ENCODE measurements at places on chromosomes 6 and 20. TPM values are rescaled to one million over a fixed set of nuclear protein-coding genes. Genes with fewer than 3 reads are reported as not detected.

STMND1 gene
- total RNA-seq: not detected

HLA-DQA2 gene
- total RNA-seq: not detected

COL21A1 gene
- total RNA-seq: 28.5 TPM

RAB44 gene
- not detected for total RNA-seq

CGA gene
- total RNA-seq: not detected

MLN gene
- total RNA-seq: not detected

EIF2S2 gene
- total RNA-seq: 85.1 TPM

KCNK17 gene
- not detected for total RNA-seq

HDGFL1 gene
- total RNA-seq: not detected

TMC2 gene
- total RNA-seq: not detected

RAE1 gene
- 25.2 TPM for total RNA-seq

COL9A3 gene
- total RNA-seq: 0.26 TPM

BMP2 gene
- total RNA-seq: 8.8 TPM

SNAI1 gene
- 0.68 TPM for total RNA-seq

ALDH8A1 gene
- total RNA-seq: 0.92 TPM

Data from aortic smooth muscle cell (primary cell).